ENCODE measurements at places on chromosomes 3 and 15.

- no peak for DNase-seq
Observed at GRCh38 chr3:175965036-175965435, 1105.9 kb downstream of the NAALADL2 start.

DNA sequence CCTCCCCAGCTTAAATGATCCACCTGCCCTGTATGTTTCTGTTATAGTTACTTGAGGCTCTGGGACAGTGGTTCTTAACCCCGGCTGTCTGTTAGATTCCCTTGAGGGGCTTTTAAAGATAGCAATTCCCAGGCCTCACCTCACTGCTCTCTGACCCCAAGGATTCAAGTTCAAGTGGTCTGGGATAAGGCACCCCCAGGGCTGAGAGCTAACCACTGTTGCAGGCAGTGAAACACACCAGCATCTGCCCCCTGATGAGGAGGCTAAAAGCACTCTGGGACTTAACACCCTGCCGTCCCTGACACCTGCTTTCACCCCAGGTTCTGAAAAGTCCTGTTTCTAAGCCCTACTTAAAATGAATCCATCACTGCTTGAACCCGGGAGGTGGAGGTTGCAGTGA is 103.7 kb downstream of the LRRK1 start:
- no peak for DNase-seq

DNA sequence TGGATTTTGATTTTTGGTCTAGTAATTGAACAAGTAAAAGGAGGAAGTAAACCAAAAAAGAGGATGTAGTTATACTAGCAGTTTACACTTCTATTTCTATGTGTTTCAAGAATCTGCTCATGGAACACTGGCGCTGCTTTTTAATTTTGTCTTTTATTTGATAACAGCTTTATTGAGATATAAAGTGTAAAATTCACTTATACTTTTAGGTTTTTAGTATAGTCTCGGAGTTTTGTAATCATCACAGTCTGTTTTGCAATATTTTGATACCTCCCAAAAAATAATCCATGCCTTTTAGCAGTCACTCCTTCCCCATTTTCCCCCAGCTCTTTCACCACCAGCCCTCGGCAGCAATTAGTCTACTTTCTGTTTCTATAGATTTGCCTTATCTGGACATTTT is 18.0 kb downstream of the UBE2E2 start:
- DNase-seq = no peak

DNA sequence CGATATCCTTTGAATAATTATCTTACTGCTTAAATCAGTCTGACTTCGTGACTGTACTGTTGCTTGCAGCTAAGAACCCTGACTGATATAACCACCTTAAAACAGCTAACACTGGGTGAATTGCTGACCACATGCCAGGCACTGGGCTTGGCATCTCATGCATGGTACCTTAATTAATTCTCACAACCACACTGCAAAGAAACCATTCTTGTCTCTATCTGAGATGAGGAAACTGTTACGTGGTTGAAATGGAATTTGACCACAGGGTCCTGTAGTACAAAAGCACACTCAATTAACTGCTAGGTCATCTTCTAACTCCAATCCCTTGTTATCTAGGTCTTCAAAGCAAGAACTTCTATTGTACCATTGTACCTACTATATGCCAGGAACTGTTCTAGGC is 92.7 kb upstream of the PRICKLE2 start:
- DNase-seq = no peak

GRCh38 chr15:84016371-84016770 is 219.2 kb upstream of the GOLGA6L4 start:
- no peak for DNase-seq

DNA sequence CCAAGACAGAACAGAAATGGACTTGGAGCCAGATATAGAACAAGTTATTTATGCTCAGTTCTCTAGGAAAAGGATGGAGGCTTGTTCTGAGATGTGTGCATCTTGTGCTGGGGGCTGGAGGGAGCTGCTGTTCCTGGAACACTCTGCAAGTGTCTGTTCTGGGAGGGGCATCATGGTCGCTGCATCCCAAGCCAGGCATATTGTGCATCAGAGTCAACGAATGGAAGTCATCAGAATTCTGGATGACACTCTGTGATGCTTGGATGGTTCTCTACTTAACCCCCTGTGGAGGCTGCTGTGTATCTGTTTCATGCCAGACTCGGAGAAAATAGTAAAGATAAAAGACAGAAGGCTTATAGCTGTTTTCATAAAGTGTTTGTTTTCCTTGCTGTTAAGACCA is 34.7 kb downstream of the RPL22L1 start:
- DNase-seq = no peak

DNA sequence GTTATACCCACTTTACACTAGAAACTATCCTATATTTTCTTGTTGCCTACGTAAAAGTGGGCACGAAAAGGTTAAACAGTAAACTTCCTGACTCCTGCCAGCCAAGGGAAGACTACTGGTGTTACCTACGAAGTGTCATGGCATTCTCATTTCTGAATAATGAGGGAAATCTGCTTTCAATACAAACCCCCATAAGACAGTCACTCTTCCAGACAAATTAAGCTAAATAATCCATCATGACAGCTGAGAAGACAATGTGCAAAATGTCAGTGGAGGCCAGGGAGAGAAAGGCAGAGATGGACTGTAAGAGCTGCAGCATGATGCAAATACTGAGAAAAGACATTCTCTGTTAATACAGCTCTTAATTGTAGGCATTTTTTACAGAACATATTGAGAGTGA is 136.5 kb downstream of the SERPINI1 start:
- no peak for DNase-seq

DNA sequence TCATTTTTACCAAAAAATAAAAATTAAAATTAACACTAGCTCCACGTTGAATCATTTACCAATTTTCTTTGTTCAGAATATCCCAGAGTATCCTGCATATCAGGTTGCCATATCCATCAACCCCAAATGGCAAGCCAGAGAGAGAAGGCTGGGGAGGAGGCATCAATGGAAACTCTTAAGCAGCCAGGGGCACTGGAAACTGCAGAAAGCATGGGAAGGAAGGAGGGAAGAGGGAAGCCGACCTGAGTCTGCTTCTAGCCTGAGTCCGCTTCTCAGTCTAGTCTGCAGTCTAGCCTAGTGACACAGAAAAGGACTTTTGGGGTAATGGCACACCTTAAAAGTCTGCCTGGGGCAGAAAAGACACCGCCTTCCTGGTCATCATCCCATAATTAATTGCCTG is 1.6 kb upstream of the MTHFS start:
- DNase-seq = no peak

DNA sequence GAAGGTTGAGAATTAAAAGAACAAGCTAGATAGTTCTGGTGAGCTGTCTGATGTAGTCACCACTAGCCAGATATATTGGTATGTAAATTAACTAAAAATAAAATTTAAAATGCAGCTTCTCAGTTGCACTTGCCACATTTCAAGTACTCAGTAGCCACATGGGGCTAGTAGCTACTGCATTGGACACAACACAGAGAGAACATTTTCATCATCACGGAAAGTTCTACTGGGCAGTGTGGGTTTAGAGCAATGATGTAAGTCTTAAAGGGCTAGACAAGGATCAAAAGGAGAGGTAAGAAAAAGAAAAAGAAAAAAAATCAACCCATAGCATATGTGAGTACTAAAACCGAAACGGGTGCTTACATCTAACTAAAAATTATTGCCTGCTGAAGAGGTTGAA is 282.4 kb upstream of the LRRFIP2 start:
- DNase-seq = no peak

- DNase-seq = no peak
Observed at GRCh38 chr3:42515976-42516375, 13.5 kb downstream of the VIPR1 start.

DNA sequence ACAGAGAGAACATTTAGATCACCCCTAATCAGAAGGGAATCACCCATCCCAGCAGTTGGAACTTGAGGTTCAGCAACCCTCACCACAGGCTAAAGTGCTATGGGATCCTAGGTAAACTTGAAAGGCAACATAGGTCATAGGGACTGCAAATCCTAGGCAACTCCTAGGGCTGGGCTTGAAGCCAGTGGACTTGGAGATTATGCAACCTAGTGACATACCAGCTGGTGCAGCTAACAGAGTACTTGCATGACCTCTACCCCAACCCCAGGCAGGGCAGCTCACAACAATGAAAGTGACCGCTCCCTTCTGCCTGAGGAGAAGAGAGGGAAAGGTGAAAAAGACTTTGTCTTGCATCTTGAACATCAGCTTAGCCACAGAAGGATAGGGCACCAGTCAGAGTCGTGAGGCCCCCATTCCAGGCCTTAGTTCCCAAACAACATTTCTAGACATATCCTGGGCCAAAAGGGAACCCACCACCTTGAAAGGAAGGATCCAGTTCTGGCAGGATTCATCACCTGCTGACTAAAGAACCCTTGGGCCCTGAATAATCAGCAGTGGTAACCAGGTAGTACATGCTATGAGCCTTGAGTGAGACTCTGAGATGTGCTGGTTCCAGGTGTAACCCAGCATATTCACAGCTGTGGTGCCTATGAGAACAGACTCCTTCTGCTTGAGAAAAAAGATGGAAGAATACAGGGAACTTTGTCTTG is 37.6 kb upstream of the FBN1 start:
- peak; percentile 64 for DNase-seq

GRCh38 chr3:189267981-189268613 is 96.3 kb downstream of the TPRG1 start:
- DNase-seq = no peak

DNA sequence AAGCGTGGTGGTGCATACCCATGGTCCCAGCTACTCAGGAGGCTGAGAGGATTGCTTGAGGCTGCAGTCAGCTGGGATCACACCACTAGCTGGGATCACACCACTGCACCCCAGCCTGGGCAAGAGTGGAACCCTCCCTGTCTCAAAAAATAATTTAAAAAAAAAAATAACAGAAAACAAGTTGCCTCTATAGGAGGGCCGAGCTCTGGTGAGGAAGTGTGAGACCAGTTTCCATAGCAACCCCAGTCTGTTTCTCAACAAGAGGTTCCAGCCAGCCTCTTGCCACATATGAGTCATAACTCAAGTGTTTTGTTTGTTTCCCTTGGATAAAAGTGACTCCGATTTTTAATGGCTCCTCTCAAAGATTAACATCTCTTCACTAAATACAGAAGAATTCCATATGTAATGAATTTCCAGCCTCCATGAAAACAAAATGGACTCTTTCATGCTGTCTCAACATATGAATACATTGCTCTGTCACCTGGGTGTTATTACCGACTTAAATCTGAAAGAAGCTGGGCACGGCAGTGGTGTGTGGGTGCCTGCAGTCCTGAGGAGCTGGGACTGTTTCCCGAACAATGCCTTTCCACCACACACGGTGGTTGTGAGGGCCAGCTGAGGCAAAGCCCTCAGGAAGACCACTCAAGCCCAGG is 19.7 kb downstream of the TMEM43 start:
- DNase-seq = peak; percentile 38

GRCh38 chr3:150751781-150752263 is 11.1 kb downstream of the SIAH2 start:
- DNase-seq = no peak

GRCh38 chr3:85303156-85303555 is 344.4 kb downstream of the CADM2 start:
- no peak for DNase-seq

- no peak for DNase-seq
Observed at GRCh38 chr15:67175643-67176071, 78.8 kb downstream of the AAGAB start.

DNA sequence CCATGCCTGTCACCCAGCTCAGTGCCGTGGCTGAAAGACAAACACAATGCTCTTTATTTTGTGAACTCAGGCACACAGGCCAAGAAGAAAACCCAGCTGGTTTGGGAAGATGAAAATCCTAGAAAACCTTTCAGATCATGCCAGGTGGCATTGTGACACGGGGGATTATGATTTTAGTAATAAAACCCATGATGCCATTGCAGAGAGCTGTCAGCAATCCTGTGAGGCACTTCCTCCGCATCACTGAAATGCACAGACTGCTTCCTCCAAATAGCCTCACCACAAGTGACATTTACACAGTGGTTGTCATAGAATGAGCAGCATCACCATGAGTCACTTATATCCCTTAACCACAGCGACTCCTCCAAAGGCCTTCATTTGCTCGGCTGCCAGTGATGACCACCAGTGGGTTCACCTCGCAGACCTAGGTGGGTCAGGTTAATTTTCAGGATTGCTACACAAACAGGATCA is 22.7 kb downstream of the ABHD6 start:
- DNase-seq = no peak

GRCh38 chr3:41202834-41203345 is 3.6 kb downstream of the CTNNB1 start:
- DNase-seq = no peak

- peak; percentile 46 for DNase-seq
Observed at GRCh38 chr3:118501152-118501551, 533.5 kb downstream of the IGSF11 start.

GRCh38 chr3:50327129-50327528 is 894 bp downstream of the TUSC2 start:
- no peak for DNase-seq

- no peak for DNase-seq
Observed at GRCh38 chr3:69259125-69259524, 126.8 kb downstream of the FRMD4B start.

DNA sequence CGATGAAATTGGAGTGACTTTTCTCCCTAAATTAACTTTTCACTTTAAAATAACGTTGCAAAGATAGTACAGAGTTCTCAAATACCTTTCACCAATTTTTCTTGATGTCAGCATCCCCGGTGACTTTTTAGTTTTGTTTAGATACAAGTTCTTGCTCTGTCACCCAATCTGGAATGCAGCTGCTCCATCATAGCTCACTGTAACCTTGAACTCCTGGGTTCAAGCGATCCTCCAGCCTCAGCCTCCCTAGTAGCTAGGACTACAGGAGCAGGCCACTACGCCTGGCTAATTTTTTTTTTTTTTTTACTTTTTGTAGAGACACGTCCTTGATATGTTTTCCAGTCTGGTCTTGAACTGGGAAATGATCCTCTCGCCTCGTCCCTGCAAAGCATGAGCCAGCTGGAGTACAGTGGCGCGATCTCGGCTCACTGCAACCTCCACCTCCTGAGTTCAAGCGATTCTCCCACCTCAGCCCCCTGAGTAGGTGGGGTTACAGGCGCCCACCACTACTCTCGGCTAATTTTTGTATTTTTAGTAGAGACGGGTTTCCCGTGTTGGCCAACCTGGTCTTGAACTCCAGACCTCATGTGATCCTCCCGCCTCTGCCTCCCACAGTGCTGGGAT is 747 bp downstream of the NSUN3 start:
- DNase-seq = no peak

- DNase-seq = no peak
Observed at GRCh38 chr15:99657996-99658395, 75.2 kb downstream of the LYSMD4 start.

DNA sequence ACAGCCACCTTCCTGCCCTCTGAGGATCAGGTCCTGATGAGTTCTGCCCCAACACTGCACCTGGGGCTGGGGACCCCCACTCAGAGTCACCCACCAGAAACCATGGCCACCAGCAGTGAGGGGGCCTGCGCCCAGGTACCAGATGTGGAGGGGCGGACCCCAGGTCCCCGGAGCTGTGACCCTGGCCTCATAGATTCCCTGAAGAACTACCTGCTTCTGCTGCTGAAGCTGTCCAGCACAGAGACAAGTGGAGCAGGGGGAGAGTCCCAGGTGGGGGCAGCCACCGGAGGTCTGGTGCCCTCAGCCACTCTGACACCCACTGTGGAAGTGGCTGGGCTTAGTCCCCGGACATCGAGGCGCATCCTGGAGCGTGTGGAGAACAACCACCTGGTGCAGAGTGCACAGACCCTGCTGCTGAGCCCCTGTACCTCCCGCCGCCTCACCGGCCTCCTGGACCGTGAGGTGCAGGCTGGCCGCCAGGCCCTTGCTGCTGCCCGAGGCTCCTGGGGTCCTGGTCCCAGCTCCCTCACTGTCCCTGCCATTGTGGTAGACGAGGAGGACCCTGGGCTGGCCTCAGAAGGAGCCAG is 27.0 kb upstream of the SLC28A1 start:
- DNase-seq = no peak

- no peak for DNase-seq
Observed at GRCh38 chr3:130904491-130904890, 10.6 kb downstream of the ATP2C1 start.

Measured in left ventricle myocardium inferior (tissue), 1 donor.